ENCODE measurements at places on chromosomes 5 and 9.

GRCh38 chr5:27341342-27341741 lies 303.0 kb upstream of the CDH9 start:
- DNase-seq, result no peak

- DNase-seq, result no peak
These were observed 40.2 kb upstream of the ARAP3 start for GRCh38 chr5:141722266-141722665.

- no peak for DNase-seq
These were observed 558.6 kb upstream of the SGCD start for GRCh38 chr5:155768332-155768731.

GRCh38 chr5:37428044-37428443 lies 48.9 kb downstream of the WDR70 start:
- no peak for DNase-seq

DNA sequence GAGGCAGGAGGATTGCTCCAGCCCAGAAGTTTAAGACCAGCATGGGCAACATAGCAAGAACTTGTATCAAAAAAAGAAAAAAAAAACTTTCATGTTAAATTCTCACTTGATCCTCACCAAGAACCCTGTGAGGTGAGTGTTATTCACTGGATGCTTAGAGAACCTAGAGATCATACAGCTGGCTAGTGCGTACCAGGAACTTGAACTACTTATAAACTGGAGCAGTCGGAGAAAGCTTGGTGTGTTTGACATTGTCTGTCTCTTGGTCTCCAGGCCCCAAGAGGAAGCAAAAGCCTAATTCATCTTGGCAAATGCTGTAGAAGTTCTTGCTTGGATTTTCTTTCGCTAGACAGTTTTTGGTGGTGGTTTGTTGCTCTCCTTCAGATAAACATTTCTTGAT lies 18.1 kb downstream of the TJP2 start:
- DNase-seq, result no peak

DNA sequence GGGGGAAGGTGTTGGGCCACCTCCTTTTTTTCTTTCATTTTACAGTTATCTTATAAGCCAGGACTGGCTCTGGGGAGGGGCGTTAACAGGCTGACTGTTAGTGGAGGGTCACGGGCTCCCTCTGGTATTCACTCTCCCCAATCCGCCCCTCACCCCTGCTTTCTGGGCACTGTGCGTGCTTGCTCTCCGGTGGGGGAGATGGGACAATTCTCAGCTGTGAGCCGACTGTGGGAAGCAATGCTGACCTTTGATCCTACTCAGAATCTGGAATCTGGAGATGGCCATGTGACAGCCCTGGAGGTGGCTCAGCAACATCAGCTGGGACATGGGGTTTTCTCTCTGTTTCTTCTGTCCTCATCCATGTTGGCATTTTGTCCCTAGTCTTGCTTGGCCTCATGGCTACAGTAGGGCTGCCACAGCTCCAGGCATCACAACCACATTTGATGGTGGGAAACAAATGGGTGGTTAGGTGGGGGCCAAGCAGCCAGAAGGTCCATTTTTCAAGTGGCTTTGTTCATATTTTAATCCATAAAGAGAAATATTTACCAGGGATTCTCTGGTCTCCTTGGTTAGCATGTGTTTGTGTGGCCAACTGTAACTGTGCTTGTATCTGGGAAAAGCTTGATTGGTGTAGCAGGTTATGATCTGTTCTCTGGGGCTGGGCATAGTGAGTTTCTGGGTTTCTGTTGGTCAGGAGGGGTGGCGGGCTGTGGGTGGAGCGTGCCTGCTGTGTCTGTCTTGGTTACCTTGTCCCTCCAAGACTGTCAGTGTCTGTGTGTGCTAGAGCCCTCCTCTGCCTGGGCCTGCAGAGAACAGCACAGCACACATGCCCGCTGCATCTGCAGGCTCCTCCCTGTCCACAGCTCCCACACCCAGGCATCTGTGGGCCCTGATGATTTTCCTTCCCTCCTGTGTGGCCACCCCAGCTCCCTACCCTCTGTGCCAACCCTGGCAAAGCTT lies 12.4 kb downstream of the WNK2 start:
- no peak for DNase-seq

DNA sequence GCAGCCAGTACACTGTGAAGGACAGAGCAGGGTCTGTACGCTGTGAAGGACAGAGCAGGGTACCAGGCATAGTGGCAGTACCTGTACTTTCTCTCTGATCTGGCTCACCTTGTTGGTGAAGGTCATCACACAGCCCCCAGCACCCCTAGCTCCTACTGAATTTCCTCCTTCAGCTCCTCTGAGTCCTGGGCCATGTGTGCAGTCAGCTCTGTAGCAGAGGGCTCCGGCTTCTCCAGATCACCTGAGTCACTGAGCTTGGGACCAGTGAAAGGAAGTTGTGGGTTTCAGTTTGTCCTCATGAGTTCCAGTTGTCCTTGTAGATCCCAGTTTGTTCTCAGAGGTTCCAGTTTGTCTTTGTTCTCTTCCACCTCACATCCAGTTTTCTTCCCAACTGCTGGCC lies 5.5 kb downstream of the NUDT2 start:
- no peak for DNase-seq

DNA sequence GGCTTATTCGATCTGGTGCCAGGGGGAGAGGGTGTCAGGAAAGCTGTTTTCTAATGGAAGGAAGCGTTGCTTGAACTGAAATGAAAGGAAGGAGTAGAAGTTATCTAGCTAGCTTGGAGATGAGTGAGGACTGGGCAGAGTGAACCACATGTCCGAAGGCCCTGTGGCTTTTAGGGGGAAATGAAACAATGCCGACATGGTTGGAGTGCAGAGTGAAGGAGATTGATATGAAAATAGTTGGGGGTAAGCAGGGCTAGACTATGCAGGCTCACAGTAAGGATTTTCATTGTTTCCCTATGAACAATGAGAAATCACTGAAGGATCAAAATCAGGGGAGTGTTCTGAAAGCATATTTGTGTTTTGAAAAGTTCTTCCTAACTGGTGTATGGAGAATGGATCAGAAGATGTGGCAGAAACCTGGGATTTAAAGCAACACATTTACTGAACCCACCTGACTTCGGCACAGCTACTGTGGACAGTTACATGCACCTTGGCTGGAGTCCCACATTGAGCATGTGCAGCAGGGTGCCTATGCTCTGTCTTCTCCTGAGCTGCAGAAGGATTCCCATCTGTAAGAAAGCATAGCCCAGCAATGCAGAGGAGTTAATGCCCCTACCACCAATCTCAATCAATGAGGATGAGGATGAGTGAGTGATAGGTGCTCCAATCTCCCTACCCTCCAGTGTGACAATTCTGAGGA lies 144.4 kb upstream of the TBCA start:
- no peak for DNase-seq

DNA sequence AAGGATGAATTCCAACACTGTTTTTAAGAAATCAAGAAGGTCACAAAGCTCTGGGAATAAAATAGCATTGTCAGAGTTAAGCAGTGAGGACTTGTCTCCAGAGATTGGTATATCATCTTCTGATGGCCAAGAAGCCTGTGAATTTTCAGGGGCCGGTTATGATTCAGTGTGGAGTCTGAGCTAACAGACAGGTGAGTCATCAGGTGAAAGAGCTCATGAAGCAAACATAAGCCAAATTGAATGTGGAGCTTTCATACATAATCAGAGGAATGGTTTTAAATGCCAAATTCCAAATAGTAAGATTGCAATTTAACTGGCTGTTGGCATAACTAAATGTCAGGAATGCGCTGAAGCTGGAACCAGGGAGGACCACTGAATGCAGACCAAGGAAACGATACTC lies 494.2 kb downstream of the MTRR start:
- no peak for DNase-seq

All from thoracic aorta (tissue), 2 donors.